Naive thymus-derived CD4-positive, alpha-beta T cell (primary cell): ENCODE measurements at places on chromosomes 12 and 14. TPM values are rescaled to one million over a fixed set of nuclear protein-coding genes. Genes with fewer than 3 reads are reported as not detected.

The TPPP2 gene
- not detected for total RNA-seq

The NELL2 gene
- total RNA-seq, result 60.9 and 61.8 TPM in 2 replicates

The TAS2R19 gene
- 3.1 TPM for total RNA-seq

The SCN8A gene
- total RNA-seq, result 1.1 TPM

The CARMIL3 gene
- total RNA-seq, result 0.27 TPM

The DTX1 gene
- 4.8 TPM for total RNA-seq

The NID2 gene
- total RNA-seq, result not detected

- H3K4me1 ChIP-seq, result no peaks in the 10 kb centered on the region
- no peaks in the 10 kb centered on the region for H3K36me3 ChIP-seq
- no peak overlapping the region for H3K27ac ChIP-seq
- H3K4me3 ChIP-seq, result no peak overlapping the region
These were observed 98.9 kb upstream of the HMGA2 start for GRCh38 chr12:65725376-65725775.

GRCh38 chr14:100580316-100581227, 6.6 kb downstream of the BEGAIN start:
- H3K27ac ChIP-seq, result no peak overlapping the region
- H3K36me3 ChIP-seq, result no peaks in the 10 kb centered on the region
- no peaks in the 10 kb centered on the region for H3K4me1 ChIP-seq
- no peak for DNase-seq
- H3K4me3 ChIP-seq, result no peak overlapping the region

GRCh38 chr12:4825011-4825858, 84.5 kb upstream of the KCNA1 start:
- DNase-seq, result peak; percentile 38
- no peaks in the 10 kb centered on the region for H3K27me3 ChIP-seq
- no peak overlapping the region for H3K27ac ChIP-seq
- no peak overlapping the region for H3K4me3 ChIP-seq

DNA sequence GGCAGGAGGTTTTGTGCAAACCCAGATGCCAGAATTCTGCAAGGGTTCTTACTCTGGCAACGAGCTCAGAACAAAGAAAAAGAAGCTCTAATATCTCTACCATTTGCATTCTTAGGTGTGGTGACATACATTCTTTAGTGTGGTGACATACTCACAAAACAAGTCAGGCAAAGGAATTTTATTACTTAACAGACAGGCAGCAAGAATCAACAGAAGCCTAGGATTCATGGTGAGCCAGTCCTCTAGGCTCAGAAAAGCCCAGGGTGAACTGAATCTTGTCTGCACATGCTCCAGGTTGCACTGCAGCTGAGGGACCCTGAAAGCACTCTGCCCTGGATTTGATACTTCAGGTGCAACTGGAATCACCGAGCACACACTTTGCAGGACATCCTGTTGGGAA, 122.4 kb upstream of the PTPRQ start:
- H3K27me3 ChIP-seq, result no peaks in the 10 kb centered on the region
- H3K27ac ChIP-seq, result no peak overlapping the region
- DNase-seq, result no peak
- no peaks in the 10 kb centered on the region for H3K36me3 ChIP-seq
- no peaks in the 10 kb centered on the region for H3K4me1 ChIP-seq

GRCh38 chr14:57533214-57533613, 39.6 kb upstream of the CCDC198 start:
- H3K27me3 ChIP-seq, result no peaks in the 10 kb centered on the region
- H3K4me3 ChIP-seq, result no peak overlapping the region
- no peak overlapping the region for H3K27ac ChIP-seq
- no peaks in the 10 kb centered on the region for H3K4me1 ChIP-seq
- DNase-seq, result no peak

- DNase-seq, result no peak
- no peaks in the 10 kb centered on the region for H3K4me1 ChIP-seq
- H3K27me3 ChIP-seq, result no peaks in the 10 kb centered on the region
- H3K4me3 ChIP-seq, result no peak overlapping the region
- no peaks in the 10 kb centered on the region for H3K36me3 ChIP-seq
These were observed 46.7 kb downstream of the TGFB3 start for GRCh38 chr14:75934998-75935628.

GRCh38 chr14:60220917-60221316, 28.1 kb upstream of the PPM1A start:
- no peaks in the 10 kb centered on the region for H3K36me3 ChIP-seq
- H3K4me1 ChIP-seq, result no peaks in the 10 kb centered on the region
- no peak overlapping the region for H3K4me3 ChIP-seq
- H3K27me3 ChIP-seq, result no peaks in the 10 kb centered on the region
- DNase-seq, result no peak

GRCh38 chr12:15152456-15152855, 68.8 kb downstream of the RERG start:
- no peak overlapping the region for H3K27ac ChIP-seq
- no peak for DNase-seq
- H3K36me3 ChIP-seq, result no peaks in the 10 kb centered on the region
- H3K27me3 ChIP-seq, result no peaks in the 10 kb centered on the region
- H3K4me3 ChIP-seq, result no peak overlapping the region
- H3K4me1 ChIP-seq, result no peaks in the 10 kb centered on the region

- no peaks in the 10 kb centered on the region for H3K4me1 ChIP-seq
- no peaks in the 10 kb centered on the region for H3K36me3 ChIP-seq
- H3K4me3 ChIP-seq, result no peak overlapping the region
- peaks cover 9% of the 10 kb centered on the region for H3K27me3 ChIP-seq
- peak; percentile 47 for DNase-seq
These were observed 11.8 kb upstream of the OR6S1 start for GRCh38 chr14:20652996-20653975.

GRCh38 chr12:39692258-39692853, 72.8 kb upstream of the ABCD2 start:
- peak; percentile 43 for DNase-seq
- no peaks in the 10 kb centered on the region for H3K36me3 ChIP-seq
- no peaks in the 10 kb centered on the region for H3K4me1 ChIP-seq
- H3K27ac ChIP-seq, result no peak overlapping the region
- no peaks in the 10 kb centered on the region for H3K27me3 ChIP-seq

GRCh38 chr12:106304797-106305196, 2.3 kb downstream of the TCP11L2 start:
- H3K27ac ChIP-seq, result peak overlapping the region; percentile 100
- no peaks in the 10 kb centered on the region for H3K27me3 ChIP-seq
- DNase-seq, result no peak
- peaks cover 4% of the 10 kb centered on the region for H3K36me3 ChIP-seq

- no peaks in the 10 kb centered on the region for H3K4me1 ChIP-seq
- H3K36me3 ChIP-seq, result no peaks in the 10 kb centered on the region
- no peak overlapping the region for H3K27ac ChIP-seq
- DNase-seq, result no peak
- H3K27me3 ChIP-seq, result no peaks in the 10 kb centered on the region
- H3K4me3 ChIP-seq, result no peak overlapping the region
These were observed 89.1 kb downstream of the LRRK2 start for GRCh38 chr12:40313928-40314327.

DNA sequence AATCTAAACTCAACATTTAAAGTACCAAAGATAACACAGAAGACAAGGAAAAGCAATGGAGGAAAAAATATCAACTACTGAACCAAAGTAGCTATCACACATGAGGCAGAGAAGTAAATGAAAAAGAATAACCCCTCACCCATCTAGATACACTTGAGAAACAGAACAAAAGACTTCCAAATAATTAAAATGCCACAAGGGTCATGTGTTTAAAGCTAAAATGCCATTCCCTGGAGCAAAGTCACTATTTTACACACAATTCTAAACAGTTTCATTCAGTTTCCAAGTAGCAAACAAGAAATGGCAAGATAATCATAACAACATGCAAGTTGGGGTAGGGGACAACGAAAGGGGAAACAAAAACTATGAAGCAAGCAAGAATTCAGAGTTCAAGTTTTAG, 12.0 kb downstream of the OSBPL8 start:
- H3K4me3 ChIP-seq, result no peak overlapping the region
- no peak overlapping the region for H3K27ac ChIP-seq
- DNase-seq, result no peak
- H3K36me3 ChIP-seq, result no peaks in the 10 kb centered on the region
- H3K4me1 ChIP-seq, result peaks cover 22% of the 10 kb centered on the region

- H3K27ac ChIP-seq, result no peak overlapping the region
- no peaks in the 10 kb centered on the region for H3K27me3 ChIP-seq
- H3K36me3 ChIP-seq, result no peaks in the 10 kb centered on the region
- H3K4me3 ChIP-seq, result no peak overlapping the region
- no peaks in the 10 kb centered on the region for H3K4me1 ChIP-seq
- DNase-seq, result no peak
These were observed 192.0 kb upstream of the HMGA2 start for GRCh38 chr12:65632131-65632855.

DNA sequence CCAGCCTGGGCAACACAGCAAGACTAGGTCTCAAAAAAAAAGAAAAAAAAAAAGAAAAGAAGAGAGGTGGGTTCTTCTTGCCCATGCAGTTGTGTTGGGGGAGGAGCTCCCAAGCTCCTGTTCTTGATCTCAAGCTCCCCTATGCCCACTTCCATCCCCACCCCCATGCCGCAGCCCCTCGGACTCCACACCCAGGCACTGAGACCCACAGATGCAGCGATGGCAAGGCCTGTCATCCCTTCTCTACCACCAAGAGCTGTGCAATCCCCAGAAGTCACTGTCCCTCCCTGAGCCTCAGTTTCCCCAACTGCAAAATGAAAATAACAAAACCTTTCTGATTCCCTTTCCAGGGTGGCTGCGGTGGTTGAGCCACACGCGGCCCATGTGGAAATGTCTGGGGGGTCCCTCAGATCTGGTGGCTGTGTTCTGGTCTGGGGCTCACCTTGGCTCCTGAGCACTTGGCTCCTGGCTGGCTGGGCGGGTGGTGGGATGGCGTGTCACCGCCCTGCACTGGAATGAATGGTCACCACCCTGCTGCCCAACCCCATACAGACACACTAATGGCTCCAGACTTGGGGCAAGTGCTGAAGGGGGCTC, 22.6 kb upstream of the KIF26A start:
- H3K4me3 ChIP-seq, result no peak overlapping the region
- no peaks in the 10 kb centered on the region for H3K4me1 ChIP-seq
- no peaks in the 10 kb centered on the region for H3K36me3 ChIP-seq
- H3K27ac ChIP-seq, result no peak overlapping the region

DNA sequence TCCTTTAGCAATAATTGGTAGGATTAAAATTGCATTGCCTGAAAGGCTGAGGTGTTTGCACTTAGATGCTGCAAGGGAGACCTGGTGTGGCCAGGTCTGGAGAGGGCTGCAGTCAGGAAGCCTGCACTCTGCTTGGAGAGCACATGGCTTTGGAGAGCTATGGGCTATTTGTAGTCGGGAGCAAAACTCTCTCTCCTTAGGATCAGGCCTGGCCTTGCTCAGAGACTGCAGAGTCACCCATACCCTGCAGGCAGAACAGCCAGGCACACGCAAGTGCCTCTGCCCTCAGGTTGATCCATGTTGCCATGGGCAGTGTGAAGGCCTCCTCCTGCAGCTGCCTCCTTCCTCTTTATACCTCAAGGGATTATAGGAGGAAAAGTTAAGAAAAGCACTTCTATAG, 26.8 kb downstream of the CKB start:
- no peaks in the 10 kb centered on the region for H3K27me3 ChIP-seq
- peaks cover 13% of the 10 kb centered on the region for H3K36me3 ChIP-seq
- DNase-seq, result no peak
- no peak overlapping the region for H3K4me3 ChIP-seq
- H3K27ac ChIP-seq, result no peak overlapping the region
- H3K4me1 ChIP-seq, result no peaks in the 10 kb centered on the region

DNA sequence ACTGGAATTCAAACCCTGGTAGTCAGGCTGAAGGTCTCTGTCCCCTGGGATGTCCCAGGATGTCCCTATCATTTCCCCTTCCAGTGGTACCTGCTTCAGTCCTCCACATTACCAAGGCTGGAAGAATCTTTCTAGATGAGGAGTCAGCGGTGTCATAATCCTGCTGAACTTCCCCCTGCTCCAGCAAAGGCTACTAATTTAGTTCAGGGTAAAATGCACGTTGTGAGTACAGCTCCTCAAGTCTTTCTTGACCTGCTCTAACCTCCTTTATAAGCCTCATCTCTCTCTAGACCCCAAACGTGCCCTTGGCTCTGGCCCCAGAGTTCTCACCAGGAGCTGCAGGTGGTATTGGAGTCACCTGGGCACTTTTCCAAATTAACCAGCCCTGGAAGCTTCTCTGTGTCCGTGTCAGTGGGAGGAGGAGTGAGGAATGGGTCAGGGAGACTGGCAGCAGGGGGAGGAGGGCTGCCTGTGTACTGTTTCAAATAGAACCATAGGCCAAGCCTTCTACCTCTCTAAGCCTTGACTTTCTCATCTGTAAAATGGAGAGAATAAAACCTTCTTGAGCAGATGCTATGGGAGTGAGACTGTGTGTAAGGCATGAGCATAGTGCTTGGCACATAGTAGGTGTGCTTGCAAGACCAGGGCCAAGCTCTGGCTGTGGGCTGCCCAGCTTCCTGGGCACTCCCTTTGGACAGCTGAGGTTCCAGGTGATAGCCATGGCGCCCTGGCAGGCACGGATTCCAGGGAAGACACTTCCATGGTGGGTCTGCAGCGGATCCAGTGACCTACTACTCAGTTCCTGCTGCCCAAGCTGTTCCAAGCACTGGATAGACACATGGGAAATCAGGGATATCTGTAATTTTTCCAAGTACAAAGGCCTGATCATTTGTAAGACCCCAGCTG, 24.5 kb downstream of the ASB2 start:
- no peaks in the 10 kb centered on the region for H3K36me3 ChIP-seq
- peaks cover 20% of the 10 kb centered on the region for H3K4me1 ChIP-seq
- no peak for DNase-seq
- H3K27me3 ChIP-seq, result no peaks in the 10 kb centered on the region
- H3K27ac ChIP-seq, result no peak overlapping the region
- H3K4me3 ChIP-seq, result no peak overlapping the region

DNA sequence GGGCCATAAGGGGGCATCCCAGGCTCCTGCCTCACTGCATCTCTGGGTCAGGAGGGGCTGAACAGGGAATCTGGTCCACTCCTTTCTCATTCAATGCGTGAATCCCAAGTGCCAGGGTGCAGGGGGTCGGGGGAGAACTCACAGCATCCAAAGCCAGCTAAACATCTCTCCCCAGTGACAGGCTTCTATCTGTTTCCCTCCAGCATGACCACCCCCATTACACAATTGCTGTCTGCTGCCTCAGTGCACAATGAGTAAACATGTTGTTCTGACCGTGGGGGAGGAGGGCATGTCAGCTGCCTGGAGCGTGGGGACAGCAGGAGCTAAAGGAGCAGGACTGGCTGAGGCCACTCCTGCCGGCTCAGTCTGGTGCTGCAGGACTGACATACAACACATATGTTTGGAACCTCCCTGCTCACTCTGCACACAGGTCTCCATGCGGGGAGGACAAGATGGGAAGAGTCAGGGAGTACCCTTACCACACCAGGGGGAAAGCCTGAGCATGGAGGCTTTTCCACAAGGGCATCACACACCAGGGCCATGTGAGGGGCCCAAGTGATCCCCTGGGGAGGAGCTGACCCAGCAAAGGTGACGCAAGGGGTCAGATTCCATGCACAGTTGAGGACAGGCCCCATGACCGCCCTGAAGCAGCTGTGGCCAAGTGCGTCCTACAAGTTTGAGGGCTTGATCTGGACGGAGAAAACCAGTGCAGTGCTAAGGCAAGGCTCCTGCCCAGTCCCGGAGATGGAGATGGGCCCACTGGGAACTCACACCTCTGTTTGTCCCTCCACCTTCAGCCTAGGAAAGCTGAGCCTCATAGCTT, 1.4 kb downstream of the TNS2 start:
- no peaks in the 10 kb centered on the region for H3K27me3 ChIP-seq
- no peak overlapping the region for H3K27ac ChIP-seq
- H3K4me3 ChIP-seq, result no peak overlapping the region
- DNase-seq, result no peak
- H3K4me1 ChIP-seq, result peaks cover 14% of the 10 kb centered on the region
- no peaks in the 10 kb centered on the region for H3K36me3 ChIP-seq
